Right kidney (tissue), 9 donors: ENCODE measurements at places on chromosomes 7 and 10.

GRCh38 chr10:103507235-103508191 lies 14.0 kb downstream of the NEURL1 start:
- no peak for DNase-seq

DNA sequence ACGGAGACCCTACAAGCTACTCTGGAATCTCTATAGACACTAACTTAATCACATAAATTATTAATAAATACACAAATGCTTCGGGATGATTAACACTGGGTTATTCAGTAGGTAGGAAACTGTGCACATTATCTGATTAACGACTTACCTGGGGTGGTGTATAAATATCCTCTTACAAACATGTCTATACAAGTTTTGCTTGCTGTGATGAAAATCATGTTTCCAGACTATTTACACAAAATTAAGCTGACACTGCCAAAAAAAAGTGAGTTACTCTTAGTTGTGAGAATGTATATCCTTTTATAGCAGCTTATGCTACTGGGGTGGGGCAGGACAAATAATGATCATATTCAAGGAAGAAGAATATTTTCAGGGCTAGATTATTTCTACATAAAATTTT lies 314.6 kb downstream of the C7orf25 start:
- DNase-seq, result no peak

DNA sequence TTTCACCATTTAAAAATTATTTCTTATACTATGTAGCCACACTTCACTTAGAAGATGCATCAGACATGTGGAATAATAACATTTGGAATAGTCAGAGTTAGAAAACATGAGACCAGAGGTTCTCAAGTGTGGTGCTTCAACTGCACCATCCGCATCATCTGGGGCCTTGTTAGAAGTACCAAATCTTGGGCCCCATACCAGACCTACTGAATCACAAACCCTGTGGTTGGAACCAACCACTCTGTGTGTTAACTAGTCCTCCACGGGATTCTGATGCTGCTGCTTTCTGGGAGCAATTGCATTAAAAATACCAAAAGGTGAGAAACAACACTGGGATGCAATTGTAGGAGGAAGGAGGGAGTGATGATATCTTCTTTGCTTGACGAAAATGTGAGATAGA lies 125.2 kb downstream of the GNAT3 start:
- DNase-seq, result no peak

- peak; percentile 57 for DNase-seq
These were observed 1.0 kb downstream of the LRCH4 start for GRCh38 chr7:100584683-100585510.

DNA sequence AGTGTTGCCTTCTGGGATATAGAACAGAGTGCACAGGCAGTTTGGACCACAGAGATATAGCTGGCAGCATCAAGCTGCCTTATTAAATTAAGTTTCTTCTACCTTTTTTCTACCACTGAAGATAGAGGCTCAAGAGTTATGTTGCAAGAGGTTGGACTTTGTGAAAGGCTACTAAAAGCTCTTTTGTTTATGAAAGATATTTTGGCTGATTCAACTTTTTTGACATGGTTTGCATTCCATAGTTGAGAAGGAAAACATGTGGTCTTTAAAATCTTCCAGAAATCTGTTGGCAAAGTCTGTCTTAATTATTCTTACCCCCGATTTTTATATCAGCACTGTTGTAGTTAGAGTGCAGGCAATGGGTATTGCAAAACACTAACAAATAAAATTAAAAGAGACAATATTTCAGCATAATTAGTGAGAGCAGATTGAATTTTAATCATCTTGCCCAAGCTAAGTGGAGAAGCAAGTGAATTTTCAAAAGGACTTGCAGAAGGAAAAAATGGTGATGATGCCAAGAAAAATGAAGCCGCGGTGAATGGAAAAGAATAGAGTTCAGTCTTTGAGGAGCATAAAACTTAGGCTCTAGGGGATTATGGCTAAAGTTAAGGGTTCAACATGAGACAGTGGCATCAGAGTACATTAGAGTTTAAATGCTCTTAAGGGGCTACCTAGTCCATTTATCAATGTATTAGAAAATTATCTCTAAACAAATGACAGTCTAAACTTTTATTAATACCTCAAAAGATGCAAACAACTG lies 450.9 kb upstream of the CNTNAP2 start:
- no peak for DNase-seq

- no peak for DNase-seq
These were observed 3.0 kb upstream of the AOC1 start for GRCh38 chr7:150849204-150849775.

DNA sequence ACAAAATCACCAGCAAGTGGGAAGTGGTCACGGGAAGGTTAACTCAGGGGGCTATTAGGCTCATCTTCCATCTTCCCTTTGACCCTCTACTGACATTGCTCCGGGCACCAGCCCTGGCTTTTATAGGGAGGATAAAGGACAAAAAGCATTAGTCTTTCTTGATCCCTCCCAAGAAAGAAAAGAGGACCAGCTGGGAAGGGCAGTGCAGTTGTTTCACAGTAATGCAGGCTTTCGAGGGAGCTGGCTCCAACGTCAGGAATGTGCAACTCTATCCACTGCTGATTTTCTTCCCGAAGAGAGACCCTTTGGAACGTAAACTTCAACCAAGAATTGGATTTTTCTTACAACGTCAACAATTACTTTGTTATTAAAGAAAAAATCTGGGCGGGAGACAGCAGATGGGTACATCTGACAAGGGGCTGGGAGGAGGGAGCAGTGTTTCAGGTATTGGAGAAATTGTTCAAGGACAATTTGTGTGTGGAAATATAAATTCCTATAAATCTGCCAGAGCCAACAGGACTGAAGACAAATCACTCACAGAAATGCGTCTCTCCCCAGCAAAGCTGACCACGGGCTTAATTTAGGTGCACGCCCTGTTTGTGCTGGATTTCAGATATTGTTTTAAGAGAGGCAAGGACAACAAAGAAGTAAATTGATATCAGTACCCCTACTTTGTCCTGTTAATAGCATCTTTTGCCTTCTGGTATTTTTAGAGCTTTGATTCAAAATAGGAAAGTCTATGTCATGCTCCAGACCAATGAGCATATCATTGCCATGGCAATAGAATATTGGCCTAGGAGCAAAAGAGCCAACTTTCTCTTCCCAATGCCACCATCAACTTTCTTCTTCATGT lies 23.4 kb upstream of the ARID5B start:
- DNase-seq, result peak; percentile 16

- no peak for DNase-seq
These were observed 2.6 kb downstream of the SCD start for GRCh38 chr10:100349672-100350071.

DNA sequence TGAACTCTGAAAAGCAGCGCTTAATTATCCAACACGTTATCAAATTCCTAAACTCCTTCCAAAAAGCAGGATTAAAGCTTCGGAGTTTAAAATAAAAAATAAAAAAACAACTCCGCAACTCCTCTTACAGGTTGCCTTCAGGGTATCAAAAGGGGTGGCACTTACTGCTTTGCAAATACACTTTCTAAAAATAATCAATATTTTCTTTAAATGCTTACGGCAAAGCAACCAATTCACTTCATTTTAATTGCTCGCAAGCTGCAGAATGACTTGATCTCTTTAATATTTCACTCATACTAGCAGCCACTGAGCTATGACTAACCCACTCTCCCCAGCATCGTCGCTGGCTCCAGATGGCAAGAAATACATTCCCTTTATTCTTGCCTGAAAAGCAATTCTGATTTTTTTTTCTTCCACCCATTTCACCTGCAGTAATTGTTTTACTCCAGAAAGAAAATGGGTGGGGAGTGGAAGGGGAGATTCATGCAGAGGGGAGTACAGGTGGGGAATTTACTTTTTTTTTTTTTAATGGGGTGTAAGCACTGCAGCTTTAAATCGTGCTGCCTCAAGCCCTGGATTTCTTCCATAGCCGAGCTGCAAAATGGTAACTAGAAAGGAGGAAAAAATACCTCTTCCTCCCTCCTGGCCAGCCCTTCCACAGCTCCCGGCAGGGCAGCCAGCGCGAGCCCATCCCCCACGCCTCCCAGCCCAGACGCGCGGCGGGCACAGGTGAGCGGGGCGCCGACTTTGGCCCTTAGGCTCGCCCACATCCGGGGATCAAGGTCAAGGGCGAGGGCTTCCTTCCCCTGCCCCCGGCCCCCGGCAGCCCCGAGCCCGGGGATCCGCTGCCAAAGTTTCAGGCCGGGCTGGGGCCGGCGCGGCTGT lies 54.2 kb upstream of the FHIP2A start:
- DNase-seq, result peak; percentile 51

DNA sequence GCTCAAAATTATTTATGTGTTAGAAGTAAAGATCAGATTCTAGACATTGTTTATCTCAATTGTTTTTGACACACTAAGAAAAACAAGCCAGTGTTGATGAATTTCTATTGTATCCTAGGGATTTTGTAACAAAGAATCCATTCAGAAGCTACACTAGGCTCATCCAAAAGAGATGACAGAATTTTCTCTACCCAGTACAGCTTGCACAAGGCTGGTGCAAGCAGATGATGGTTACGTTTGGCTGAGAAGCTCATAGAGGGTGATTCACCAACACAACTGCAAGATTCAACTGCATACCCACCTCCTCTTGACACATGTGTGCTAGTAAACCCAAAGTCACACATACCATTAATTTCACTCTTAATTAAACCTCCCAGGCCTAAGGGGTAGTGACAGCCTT lies 20.8 kb downstream of the GRM3 start:
- DNase-seq, result no peak

DNA sequence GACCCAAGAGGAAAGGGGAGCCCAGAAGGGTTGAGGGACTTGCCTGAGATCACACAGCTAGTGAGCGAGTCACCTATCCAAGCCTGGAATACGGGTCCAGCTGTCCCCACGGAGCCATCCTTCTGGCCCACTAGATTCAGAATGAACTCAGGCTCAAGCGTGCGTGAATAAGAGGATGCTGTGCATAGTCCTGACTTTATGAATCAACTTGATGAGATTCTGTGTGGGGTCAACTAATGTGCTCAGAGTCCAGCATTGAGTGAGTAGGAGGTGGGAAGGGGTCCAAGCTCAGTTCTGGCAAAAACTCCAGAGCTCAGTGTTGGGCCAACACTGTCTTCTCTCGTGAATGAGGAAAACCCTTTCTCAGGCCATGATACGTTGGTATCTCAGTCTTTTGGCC lies 41.4 kb downstream of the CAMK1D start:
- no peak for DNase-seq

DNA sequence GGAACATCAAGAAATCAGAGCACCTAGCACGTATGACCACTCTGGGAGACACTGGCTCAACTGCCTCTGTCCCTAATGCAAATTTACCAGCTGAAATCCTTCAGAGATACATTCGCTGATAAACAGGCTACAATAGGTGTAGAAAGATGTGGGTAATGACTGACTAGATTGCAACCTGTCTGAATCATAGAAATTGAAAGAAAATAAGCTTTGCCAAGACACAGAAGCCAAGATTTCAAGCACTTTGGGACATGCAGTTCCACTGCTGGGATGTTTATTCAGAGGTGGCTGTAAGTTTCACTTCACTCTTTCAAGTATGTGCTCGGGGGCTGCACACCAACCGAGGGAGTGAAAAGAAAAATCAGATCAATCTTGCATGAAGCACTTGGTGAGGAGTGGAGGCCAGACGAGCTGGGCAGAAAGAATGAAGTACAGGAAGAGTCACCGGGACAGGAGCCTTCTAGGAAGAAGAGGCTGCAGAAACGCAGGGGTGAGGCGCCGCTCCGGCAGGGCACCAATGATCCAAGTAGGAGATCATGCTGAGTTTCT lies 276.7 kb downstream of the PARD3 start:
- no peak for DNase-seq

DNA sequence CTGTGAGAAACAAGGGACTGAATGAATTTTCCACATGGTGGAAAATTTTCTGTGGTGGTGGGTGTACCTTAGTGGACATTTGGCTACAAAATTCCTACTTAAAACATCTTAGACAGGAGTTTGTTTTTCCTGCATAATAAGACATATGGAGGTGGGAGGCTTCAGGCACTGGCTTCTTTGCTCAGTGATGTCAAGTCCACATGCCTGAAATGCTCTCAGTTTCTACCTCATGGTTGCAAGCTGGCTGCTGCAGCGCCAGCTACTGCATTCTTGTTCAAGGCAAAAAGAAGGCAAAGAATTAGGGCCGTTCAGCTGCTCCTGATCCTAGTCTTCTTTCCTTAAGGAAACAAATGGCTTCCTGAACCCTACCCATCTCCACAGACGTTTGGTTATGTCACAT lies 99.9 kb upstream of the FAM204A start:
- DNase-seq, result no peak

DNA sequence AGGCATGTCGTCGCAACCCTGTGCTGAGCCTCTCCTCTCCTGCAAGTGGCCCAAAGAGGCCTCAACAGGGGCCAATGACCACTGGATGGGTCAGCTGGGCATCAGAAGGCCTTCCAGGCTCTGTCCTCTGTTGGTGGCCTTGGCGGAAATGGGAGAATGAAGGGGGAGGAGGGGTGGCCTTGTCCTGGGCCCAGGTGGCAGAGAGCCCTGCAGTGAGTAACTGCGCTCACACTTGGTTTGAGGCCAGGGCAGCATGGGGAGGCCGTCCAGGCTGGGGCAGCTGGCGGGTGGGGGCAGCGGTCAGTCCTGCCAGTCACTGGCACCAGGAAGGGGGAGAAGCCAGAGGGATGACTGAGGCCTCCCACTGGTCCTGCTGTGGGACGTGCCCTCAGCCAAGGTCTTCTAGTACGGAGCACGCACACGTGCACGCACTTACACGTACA lies 59.8 kb downstream of the LHPP start:
- no peak for DNase-seq

- no peak for DNase-seq
These were observed 61.8 kb upstream of the DOCK1 start for GRCh38 chr10:126843299-126843934.

GRCh38 chr10:27383595-27384542 lies 120.2 kb upstream of the RAB18 start:
- DNase-seq, result no peak

DNA sequence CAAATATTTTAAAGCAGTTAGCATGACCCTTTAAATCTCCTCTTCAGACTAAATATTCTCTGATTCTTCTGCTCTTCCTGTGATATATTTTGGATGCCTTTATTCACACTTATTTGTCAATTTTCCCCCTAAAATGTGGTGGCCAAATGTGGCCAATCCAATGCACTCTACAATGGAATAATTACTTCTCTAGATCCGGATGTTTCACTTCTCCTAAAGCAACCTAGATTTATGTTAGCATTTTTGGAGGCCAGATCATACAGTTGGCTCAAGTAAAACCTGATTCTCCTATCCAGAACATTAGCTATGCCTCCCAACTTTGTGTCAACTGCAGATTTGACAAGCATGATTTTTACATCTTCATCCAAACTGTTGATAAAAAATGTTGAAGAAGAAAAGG lies 153.7 kb downstream of the CREB5 start:
- no peak for DNase-seq

- DNase-seq, result no peak
These were observed 906.2 kb downstream of the LRMDA start for GRCh38 chr10:76337641-76338040.

GRCh38 chr10:70162151-70162891 lies 8.0 kb downstream of the SAR1A start:
- no peak for DNase-seq
